Stimulated activated memory B cell treated with anti-CD40 and anti-IgM and Interleukin-4, amounts not matched to agents 10 μg/mL and 1 μg/mL and 100 μg/mL, for 72 hours (primary cell): ENCODE measurements at places on chromosomes 5 and 9.

- no peak for ATAC-seq
These were observed 502.6 kb upstream of the CDH6 start for GRCh38 chr5:30690931-30691330.

GRCh38 chr5:4614088-4614487 lies 526.0 kb upstream of the ADAMTS16 start:
- ATAC-seq: no peak

- no peak for ATAC-seq
These were observed 75.2 kb downstream of the TENT4A start for GRCh38 chr5:6788439-6788838.

DNA sequence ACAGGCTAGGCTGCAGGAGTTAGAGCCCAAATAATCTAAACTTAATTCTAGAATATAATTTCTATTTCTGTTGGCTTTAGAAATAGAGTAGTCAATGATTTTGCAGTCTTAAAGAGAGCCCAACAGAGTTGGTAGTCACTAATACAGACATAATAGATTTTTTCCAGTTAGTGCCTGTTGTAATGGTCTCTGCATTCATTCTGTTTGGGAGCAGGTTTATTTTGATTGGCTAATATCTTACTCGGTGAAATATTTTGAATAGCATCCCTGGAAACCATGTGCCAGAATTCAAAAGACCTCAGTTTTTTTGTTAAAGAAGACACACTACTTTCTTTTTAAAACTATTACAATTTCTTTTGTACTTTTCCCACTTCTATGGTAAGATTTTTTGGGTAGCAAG lies 107.2 kb downstream of the RASGRF2 start:
- no peak for ATAC-seq
